Activated CD8-positive, alpha-beta T cell treated with anti-CD3 and anti-CD28 coated beads for 36 hours (primary cell): ENCODE measurements at places on chromosomes 11 and 22. TPM values are rescaled to one million over a fixed set of nuclear protein-coding genes. Genes with fewer than 3 reads are reported as not detected.
A peak's percentile ranks its signal among the peaks of the same experiment; 100 is the strongest.

The PES1 gene
- total RNA-seq = 131 TPM

The C1QTNF4 gene
- not detected for total RNA-seq

DNA sequence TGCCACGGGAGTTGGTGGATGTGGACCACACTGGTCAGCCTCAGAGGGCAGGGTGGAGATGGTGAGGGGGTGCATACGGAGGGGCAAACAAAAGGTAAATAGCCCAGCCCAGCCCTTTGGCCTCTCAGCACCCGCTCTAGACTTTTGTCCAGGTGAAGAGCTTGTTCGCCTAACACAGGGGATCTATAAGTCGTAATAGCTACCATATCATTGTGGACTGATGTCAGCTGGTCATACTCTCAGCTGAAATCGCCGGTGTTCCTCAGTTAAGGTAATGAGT lies 27.0 kb upstream of the TREH start:
- H3K4me1 ChIP-seq = peaks cover 26% of the 10 kb centered on the region
- no peaks in the 10 kb centered on the region for H3K27me3 ChIP-seq
- H3K27ac ChIP-seq = no peak overlapping the region
- H3K36me3 ChIP-seq = no peaks in the 10 kb centered on the region
- DNase-seq = no peak

The SYT7 gene
- not detected for total RNA-seq

DNA sequence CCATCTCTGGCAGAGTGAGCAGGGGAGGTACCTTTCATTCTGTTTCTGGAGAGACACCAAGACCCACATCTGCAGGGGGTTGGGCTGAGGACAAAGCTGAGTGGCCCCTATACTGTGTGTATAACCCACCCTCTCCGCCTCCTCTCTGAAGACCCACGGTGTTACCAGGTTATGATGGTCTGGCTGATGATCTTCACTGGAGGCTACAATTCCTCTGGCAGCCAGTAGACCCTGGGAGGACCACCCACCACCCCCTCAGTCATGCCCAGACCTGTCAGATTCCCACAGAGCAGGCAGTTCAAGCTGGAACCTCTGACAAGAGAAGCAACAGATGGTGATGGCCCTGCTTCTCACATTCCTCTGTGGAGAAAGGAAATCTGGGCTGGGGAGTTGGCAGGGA lies 11.4 kb upstream of the KCNJ1 start:
- H3K4me1 ChIP-seq = no peaks in the 10 kb centered on the region
- DNase-seq = no peak
- no peak overlapping the region for H3K27ac ChIP-seq
- H3K36me3 ChIP-seq = no peaks in the 10 kb centered on the region
- peaks cover 16% of the 10 kb centered on the region for H3K27me3 ChIP-seq

- DNase-seq = no peak
- H3K36me3 ChIP-seq = no peaks in the 10 kb centered on the region
- no peak overlapping the region for H3K4me3 ChIP-seq
- no peak overlapping the region for H3K27ac ChIP-seq
These were observed 19.4 kb downstream of the OR2AT4 start for GRCh38 chr11:75077316-75077715.

- DNase-seq = no peak
- H3K36me3 ChIP-seq = no peaks in the 10 kb centered on the region
- H3K4me3 ChIP-seq = no peak overlapping the region
- no peak overlapping the region for H3K27ac ChIP-seq
- peaks cover 7% of the 10 kb centered on the region for H3K27me3 ChIP-seq
- H3K4me1 ChIP-seq = no peaks in the 10 kb centered on the region
These were observed 93.9 kb downstream of the GRIK4 start for GRCh38 chr11:120605469-120605868.

DNA sequence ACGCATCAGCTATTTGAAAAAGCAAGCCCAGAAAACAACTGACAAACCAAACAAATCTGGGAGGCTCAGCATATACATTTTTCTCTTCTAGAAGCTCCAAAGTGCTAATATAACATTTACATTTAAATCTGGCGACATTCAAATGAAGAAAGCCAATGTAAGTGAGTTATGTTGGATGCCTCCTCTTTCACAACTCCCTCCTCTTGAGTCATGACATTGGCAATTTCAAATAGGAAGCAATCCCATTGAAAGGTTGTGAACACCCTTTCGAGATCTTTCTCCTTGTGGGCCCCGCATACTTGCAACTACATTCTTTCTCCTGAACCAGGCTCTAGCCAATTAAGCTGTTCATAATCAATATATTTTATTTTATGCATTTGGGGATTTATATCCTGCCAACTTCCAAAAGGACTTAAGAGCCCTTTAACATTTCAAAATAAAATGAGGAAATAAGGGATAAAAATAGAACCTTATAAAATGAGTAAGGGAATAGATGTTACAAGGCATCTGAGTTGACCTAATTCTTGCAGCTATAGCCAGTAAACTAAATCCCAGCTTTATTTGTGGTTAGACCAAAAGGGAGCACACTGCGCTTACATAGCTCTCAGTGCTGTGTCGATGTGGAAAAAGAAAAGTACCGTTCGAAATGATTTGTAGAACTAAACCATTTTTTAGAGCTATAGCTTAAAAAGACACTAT lies 129.5 kb upstream of the SESN3 start:
- H3K27me3 ChIP-seq = no peaks in the 10 kb centered on the region
- H3K36me3 ChIP-seq = no peaks in the 10 kb centered on the region
- DNase-seq = no peak
- H3K4me3 ChIP-seq = no peak overlapping the region
- H3K27ac ChIP-seq = no peak overlapping the region
- H3K4me1 ChIP-seq = peaks cover 4% of the 10 kb centered on the region

- H3K27me3 ChIP-seq = no peaks in the 10 kb centered on the region
- H3K4me3 ChIP-seq = no peak overlapping the region
- H3K4me1 ChIP-seq = peaks cover 5% of the 10 kb centered on the region
- H3K36me3 ChIP-seq = no peaks in the 10 kb centered on the region
These were observed 15.3 kb downstream of the TUG1 start for GRCh38 chr22:30984317-30984716.

The MPEG1 gene
- total RNA-seq = not detected

The TTC28 gene
- total RNA-seq = 0.58 TPM

The ART1 gene
- total RNA-seq = not detected

GRCh38 chr22:50613291-50613981 lies 12.8 kb downstream of the MAPK8IP2 start:
- H3K27ac ChIP-seq = no peak overlapping the region
- peaks cover 2% of the 10 kb centered on the region for H3K4me1 ChIP-seq
- DNase-seq = no peak

DNA sequence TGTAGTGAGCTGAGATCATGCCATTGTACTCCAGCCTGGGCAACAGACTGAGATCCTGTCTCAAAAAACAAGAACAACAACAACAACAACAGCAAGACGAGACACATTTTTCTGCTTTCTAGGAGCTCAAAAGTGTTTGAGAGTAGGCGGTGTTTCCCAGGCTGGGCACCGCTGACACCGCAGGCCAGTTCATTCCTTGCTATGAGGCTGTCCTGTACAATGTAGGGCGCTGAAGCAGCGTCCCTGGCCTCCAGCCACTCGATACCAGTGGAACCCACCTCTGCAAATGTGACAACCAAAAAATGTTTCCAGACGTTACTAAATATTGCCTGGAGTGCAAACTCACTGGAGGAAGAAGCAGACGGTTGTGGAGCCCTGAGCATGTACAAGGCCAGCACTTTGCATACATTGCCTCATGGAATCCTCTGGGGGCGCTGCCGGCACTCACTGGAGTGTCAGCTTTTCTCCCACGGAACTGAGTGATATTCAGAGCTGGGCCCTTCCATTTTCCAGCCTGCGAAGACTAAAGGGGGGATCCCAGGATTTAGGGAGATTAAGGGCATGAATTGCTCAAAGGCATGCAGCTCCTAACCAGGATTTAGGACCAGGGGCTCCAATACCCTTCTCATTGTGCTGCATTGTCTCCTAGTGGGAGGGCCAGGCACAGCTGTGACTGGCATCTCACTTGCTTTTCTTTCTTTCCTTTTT lies 5.8 kb upstream of the MIEF1 start:
- H3K4me3 ChIP-seq = no peak overlapping the region
- DNase-seq = peak; percentile 80
- H3K4me1 ChIP-seq = peaks cover 3% of the 10 kb centered on the region
- no peaks in the 10 kb centered on the region for H3K27me3 ChIP-seq

DNA sequence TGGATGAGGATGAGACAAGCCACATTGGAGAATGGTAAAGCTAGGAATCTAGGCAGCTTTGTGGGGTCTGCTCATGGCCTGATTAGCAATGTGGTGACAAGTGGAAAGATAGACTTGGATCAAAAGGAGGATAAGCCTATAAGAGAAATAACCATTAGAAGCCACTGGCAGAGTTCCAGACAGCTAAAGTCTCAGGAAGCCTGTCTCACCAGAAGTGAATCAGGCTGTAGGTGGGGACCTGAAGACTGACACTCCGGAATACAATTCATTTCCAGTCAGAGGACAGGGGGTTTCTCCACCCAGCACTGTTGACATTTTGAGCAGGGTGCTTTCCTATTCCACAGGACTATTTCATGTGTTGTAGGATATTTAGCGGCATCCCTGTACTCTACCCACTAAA lies 129.7 kb downstream of the ARHGAP42 start:
- no peak for DNase-seq
- H3K27ac ChIP-seq = no peak overlapping the region
- H3K4me3 ChIP-seq = no peak overlapping the region
- H3K4me1 ChIP-seq = no peaks in the 10 kb centered on the region
- no peaks in the 10 kb centered on the region for H3K27me3 ChIP-seq
- H3K36me3 ChIP-seq = no peaks in the 10 kb centered on the region

DNA sequence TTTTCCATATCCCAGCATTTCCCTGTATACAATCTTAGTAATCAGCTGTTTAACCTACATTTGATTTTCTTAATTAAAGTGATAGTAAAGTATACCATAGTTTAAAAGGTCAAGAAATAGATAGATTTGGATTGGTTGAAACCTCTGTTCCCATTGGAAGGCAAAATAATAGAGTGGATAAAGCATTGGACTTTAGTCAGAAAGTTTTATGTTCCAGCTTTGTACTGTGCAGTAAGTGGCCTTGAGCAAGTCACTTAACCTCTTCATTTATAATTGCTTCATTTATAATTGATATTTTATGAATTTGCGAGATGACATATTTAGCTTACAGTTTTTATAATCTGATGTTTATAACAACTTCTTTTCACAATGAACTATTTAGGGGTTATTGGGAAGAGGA lies 3.6 kb downstream of the ZFP91 start:
- no peak overlapping the region for H3K27ac ChIP-seq
- DNase-seq = no peak
- H3K36me3 ChIP-seq = peaks cover 49% of the 10 kb centered on the region
- H3K27me3 ChIP-seq = no peaks in the 10 kb centered on the region
- H3K4me3 ChIP-seq = peak overlapping the region; percentile 19
- H3K4me1 ChIP-seq = peaks cover 51% of the 10 kb centered on the region

GRCh38 chr11:57343825-57344224 lies 5.7 kb downstream of the P2RX3 start:
- H3K27ac ChIP-seq = no peak overlapping the region
- no peak for DNase-seq
- H3K4me1 ChIP-seq = peaks cover 7% of the 10 kb centered on the region
- peaks cover 3% of the 10 kb centered on the region for H3K27me3 ChIP-seq
- H3K4me3 ChIP-seq = no peak overlapping the region
- H3K36me3 ChIP-seq = no peaks in the 10 kb centered on the region

DNA sequence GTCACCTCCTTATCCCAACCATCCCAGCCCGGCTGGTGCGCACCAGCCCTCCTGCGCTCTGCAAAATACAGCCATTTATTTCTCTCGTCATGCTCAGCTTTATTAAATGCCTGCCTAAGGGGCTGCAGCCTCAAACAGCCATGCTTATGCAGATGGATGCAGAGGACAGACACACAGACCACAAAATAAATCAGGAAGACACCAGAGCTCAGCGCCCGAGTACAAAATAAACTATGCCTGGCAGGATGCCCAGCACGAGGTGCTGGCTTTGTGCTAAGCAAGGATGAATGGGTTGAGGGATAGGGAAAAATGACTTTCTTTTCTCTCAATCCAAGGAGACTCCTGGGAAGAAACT lies 70.5 kb downstream of the RPUSD4 start:
- H3K27ac ChIP-seq = no peak overlapping the region
- H3K27me3 ChIP-seq = peaks cover 16% of the 10 kb centered on the region
- no peaks in the 10 kb centered on the region for H3K4me1 ChIP-seq
- H3K36me3 ChIP-seq = no peaks in the 10 kb centered on the region
- no peak overlapping the region for H3K4me3 ChIP-seq

DNA sequence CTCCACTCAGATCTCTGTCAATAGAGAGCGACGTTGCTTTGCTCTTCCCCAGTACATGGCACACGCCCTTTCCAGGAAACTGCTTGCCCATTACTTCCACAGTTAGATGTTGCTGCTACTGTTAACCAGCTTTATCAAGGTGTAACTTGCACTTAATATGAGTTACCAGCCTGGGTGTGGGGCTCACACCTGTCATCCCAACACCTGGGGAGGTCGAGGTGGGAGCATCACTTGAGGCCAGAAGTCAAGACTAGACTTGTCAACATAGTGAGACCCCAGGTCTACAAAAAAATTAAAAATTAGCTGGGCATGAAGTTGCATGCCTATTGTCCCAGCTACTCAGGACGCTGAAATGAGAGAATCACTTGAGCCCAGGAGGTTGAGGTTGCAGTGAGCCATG lies 177.1 kb upstream of the B3GAT1 start:
- no peaks in the 10 kb centered on the region for H3K4me1 ChIP-seq
- no peak for DNase-seq

DNA sequence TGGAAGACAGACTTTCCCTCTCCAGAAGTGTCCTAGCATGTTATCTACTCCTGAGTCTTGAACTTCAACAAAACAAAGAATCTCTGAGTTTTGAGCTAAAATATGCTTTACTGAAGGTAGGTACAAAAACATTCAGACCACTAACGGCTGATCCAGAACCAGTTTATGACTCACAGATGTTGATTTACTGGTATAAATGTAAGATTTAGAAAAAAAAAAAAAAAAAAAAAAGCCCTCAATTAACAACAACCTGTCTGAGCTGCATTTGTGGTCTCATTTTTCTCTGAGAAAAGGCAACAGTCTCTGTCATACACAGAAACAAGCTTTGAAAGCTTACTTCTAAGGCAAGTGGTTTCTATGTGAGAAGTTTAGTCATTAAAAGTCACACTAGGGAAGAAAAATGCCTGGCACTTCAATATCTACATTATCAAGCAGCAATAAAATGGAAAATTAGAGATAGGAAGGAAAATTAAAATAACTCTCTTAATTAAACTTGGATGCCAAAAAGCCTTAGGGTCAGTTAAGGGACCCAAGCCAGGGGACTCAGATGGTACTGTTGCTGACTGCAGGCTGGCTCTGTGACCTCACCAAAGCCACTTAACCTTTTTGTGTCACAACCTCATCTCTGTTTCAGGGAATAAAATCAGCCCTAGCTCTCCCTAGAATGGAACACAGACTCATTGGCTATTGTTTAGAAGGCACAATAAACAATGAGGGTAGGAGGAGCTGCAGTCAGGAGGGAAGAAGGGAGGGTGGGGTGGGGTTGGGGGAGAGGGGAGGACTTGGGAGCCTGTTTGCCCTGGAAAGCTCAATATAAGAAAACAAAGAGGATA lies 61.7 kb downstream of the ETS1 start:
- peaks cover 68% of the 10 kb centered on the region for H3K4me1 ChIP-seq
- H3K36me3 ChIP-seq = peaks cover 13% of the 10 kb centered on the region
- peak; percentile 61 for DNase-seq
- H3K27me3 ChIP-seq = no peaks in the 10 kb centered on the region
- H3K27ac ChIP-seq = peak overlapping the region; percentile 96
